CD4-positive, alpha-beta T cell treated with Interferon gamma for 1 hour (primary cell): ENCODE measurements at places on chromosomes 1 and 21.

GRCh38 chr21:26534517-26534916 lies 38.6 kb downstream of the CYYR1 start:
- DNase-seq, result no peak

DNA sequence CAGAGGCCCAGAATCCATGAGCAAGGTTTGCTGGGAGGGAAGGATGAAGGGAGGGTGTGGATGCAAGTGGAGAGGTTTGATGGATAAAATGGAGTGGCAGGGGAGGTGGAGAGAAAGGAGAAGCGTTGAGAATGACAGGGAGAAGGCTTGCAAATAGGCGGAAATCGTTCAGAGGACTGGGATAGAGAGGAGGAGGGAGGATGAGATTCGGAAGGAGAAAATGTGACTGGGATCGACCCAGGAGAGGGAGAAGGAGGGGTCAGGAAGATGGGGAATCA lies 376 bp downstream of the AVPR1B start:
- DNase-seq, result no peak

DNA sequence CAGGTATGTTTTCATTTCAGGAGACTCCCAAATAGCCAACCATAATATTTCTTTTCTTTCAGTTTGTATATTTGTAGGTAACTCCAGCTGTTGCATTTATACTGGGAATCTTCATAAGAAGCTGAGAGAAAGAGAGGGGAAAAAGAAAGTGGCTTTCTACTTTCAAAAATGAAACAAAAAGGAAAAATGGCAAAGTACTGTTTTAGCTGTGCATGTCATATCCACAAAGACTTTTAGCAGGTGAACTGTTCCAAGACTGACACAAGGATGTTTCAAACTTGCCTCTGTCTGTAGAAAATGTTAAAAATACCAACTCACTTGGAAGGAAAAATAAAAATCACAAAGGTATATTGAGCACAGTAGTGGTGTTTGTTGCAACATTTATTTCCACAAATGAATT lies 41.9 kb upstream of the CACYBP start:
- no peak for DNase-seq

GRCh38 chr21:25890001-25890400 lies 155.2 kb downstream of the GABPA start:
- DNase-seq, result no peak

GRCh38 chr21:35399706-35400105 lies 350.6 kb upstream of the RUNX1 start:
- no peak for DNase-seq

GRCh38 chr1:119659628-119660027 lies 11.6 kb upstream of the ZNF697 start:
- no peak for DNase-seq

DNA sequence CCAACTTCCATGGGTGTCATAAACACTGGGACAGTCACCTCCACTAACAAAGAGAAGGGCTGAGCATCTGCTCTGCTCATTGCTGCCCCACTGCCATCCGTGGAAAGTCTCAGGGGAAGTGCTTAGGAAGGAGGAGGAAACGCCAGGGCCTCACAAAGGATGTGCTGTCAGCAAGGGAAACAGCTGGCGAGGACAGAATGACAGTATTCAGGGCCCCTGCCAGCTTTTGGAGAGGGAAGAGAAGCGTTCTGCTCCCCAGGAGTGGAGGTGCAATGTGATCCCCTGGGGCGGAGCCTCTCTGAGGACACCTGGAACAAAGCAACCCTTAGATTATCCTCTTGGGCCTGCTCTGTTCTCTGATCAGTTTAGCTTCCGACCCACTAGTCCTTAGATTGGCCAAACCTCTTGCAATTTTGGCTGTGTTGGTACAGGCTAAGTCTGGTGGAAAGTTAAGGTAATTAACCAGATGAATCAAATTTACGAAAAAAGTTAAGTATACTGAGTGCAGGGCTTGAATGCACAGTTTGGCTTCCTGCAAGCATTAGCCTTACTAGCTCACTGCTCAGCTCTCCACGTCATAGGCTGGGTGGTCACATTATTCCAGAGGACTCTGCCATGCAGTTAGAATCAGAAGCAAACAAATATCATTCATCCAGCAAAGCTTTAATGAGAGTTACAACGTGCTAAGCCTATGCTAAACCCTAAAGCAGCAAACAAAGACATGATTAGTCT lies 170.2 kb upstream of the NFIA start:
- DNase-seq, result no peak
